ENCODE measurements at places on chromosomes 11 and 22. TPM values are rescaled to one million over a fixed set of nuclear protein-coding genes. Genes with fewer than 3 reads are reported as not detected.

- no peak overlapping the region for H3K27ac ChIP-seq
- DNase-seq: no peak
- no peaks in the 10 kb centered on the region for H3K4me1 ChIP-seq
- no peak overlapping the region for H3K4me3 ChIP-seq
- no peaks in the 10 kb centered on the region for H3K27me3 ChIP-seq
Measured at GRCh38 chr11:111046291-111046690, 199.2 kb upstream of the POU2AF2 start.

APOL1 gene
- 30.1 TPM for total RNA-seq

BACE1-AS gene
- 6.8 TPM for total RNA-seq

- no peak for DNase-seq
- no peak overlapping the region for H3K4me3 ChIP-seq
- no peak overlapping the region for H3K27ac ChIP-seq
- no peaks in the 10 kb centered on the region for H3K36me3 ChIP-seq
- H3K4me1 ChIP-seq: peaks cover 10% of the 10 kb centered on the region
- H3K27me3 ChIP-seq: no peaks in the 10 kb centered on the region
Measured at GRCh38 chr22:32721328-32722180, 80.0 kb upstream of the TIMP3 start.

SMTNL1 gene
- total RNA-seq: not detected

GNB1L gene
- 7.9 TPM for total RNA-seq

MS4A5 gene
- total RNA-seq: not detected

C1QTNF5 gene
- 95.8 TPM for total RNA-seq

GRCh38 chr22:19970479-19971275, 29.1 kb upstream of the TXNRD2 start:
- no peaks in the 10 kb centered on the region for H3K4me1 ChIP-seq
- no peak overlapping the region for H3K4me3 ChIP-seq
- no peaks in the 10 kb centered on the region for H3K27me3 ChIP-seq
- peaks cover 86% of the 10 kb centered on the region for H3K36me3 ChIP-seq
- no peak for DNase-seq

DNA sequence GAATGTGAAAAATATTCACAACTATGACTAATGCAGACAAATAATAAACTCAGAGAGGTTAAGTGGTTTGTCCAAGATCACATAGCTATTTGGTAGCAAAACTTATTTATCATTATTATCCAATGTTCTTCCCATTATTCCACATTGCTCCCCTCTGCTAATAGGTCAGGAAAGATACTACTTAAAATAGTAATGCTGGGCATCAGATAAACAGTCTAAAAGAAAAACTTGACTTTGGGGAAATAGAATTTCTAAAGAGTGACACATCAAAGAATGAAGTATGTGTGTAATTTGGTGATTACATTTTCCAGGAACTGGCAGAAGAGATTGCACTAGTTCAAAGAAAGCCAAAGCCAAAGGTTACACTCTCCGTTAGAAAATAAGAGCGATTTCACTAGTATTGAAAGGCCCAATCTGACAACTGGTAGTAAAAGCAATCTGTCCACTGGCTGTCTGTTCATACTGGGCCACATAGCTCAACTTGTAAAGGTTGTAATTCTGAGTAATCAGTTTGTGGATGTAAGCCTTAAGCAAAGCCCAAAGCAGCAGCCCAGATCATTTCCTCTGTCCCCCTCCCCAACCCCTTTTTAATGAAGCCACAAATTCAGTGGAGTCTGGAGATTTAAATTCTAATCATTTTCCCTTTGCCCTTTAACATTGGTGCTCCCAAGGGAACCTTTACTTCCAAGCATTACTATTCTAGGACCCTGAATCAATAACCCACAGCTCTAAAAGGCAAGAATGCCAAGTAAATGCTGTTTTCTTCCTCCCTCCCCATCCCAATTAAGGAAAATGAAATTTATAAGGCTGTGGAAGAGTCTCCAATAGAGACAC, 283.5 kb downstream of the TTC28 start:
- no peaks in the 10 kb centered on the region for H3K4me1 ChIP-seq
- no peak overlapping the region for H3K4me3 ChIP-seq
- DNase-seq: no peak
- no peak overlapping the region for H3K27ac ChIP-seq
- H3K36me3 ChIP-seq: no peaks in the 10 kb centered on the region
- no peaks in the 10 kb centered on the region for H3K27me3 ChIP-seq

GRCh38 chr11:89490981-89491690, at the start of gene NOX4:
Gene NOX4 (minus strand): TSS chr11:89491375. CDS start chr11:89491246, 129 bp downstream.
- DNase-seq: peak; percentile 12
- H3K27me3 ChIP-seq: no peaks in the 10 kb centered on the region
- peaks cover 5% of the 10 kb centered on the region for H3K36me3 ChIP-seq
- H3K4me3 ChIP-seq: peak within 1 kb of the TSS; percentile 58
- peak within 1 kb of the TSS; percentile 92 for H3K27ac ChIP-seq

DNA sequence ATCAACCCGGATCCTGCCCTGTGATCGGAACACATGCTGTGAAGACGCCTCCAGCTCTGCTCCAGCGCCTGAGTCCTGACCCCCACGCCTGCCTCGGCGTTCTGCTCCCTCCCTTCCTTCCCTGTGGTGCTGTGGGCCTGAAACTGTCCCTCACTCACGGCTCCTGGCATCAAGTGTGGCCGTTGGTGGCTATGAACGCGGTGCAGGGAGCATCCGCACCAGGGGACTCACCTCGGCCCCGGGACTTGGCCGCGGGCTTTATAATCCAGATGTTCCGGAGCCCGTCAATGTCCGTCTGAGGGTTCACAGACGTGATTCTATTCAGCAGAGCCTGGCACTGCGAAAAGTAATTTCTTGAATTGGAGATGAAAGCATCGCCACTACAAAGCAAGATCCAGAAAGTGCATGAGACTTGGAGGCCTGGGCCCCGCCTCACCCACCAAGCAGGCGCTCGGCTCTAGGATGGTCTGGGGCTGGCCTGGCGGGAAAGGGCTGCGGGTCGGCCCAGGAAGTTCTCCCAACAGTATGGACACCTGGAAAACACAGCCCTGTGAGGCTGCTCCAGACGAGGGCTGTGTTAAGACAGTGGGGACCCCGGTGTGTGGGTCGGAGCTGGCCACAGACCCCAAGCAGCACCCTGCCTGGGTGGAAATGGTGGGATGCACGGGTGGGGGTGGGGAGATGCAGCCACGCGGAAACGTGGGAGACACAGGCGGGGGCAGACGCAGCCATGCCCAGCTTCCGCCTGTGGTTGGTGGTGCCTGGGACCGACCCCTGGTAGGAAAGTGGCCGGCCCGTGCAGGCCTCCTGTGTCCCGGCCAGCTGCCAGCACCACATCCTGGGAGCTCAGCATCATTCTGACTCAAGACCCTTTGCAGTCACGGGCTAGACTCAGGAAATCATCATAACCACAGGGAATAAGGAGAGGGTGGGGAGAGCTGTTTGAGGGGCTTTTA, 21.8 kb upstream of the IL17REL start:
- no peak overlapping the region for H3K27ac ChIP-seq
- no peaks in the 10 kb centered on the region for H3K36me3 ChIP-seq
- no peak for DNase-seq
- H3K4me3 ChIP-seq: no peak overlapping the region

- no peaks in the 10 kb centered on the region for H3K36me3 ChIP-seq
- H3K27ac ChIP-seq: no peak overlapping the region
- DNase-seq: peak; percentile 14
- H3K4me3 ChIP-seq: no peak overlapping the region
- H3K27me3 ChIP-seq: peaks cover 2% of the 10 kb centered on the region
Measured at GRCh38 chr22:37370306-37370979, 56.8 kb downstream of the ELFN2 start.

GRCh38 chr11:118939953-118940598, 14.3 kb upstream of the BCL9L start:
- H3K27ac ChIP-seq: no peak overlapping the region
- H3K4me1 ChIP-seq: no peaks in the 10 kb centered on the region
- no peaks in the 10 kb centered on the region for H3K36me3 ChIP-seq
- no peak overlapping the region for H3K4me3 ChIP-seq
- H3K27me3 ChIP-seq: no peaks in the 10 kb centered on the region

FAT3 gene
- total RNA-seq: 2.8 TPM

- no peaks in the 10 kb centered on the region for H3K36me3 ChIP-seq
- peak overlapping the region; percentile 71 for H3K27ac ChIP-seq
- DNase-seq: no peak
- H3K27me3 ChIP-seq: no peaks in the 10 kb centered on the region
- no peak overlapping the region for H3K4me3 ChIP-seq
- peaks cover 45% of the 10 kb centered on the region for H3K4me1 ChIP-seq
Measured at GRCh38 chr11:11588891-11589290, 32.9 kb downstream of the GALNT18 start.

- peaks cover 34% of the 10 kb centered on the region for H3K36me3 ChIP-seq
- H3K4me1 ChIP-seq: no peaks in the 10 kb centered on the region
- no peak overlapping the region for H3K4me3 ChIP-seq
Measured at GRCh38 chr11:118397448-118397847, 4.0 kb upstream of the ATP5MG start.

GRCh38 chr11:62851807-62852522, 12.6 kb upstream of the WDR74 start:
- H3K36me3 ChIP-seq: peaks cover 33% of the 10 kb centered on the region
- H3K27ac ChIP-seq: no peak overlapping the region

B4GALNT4 gene
- total RNA-seq: not detected

DNA sequence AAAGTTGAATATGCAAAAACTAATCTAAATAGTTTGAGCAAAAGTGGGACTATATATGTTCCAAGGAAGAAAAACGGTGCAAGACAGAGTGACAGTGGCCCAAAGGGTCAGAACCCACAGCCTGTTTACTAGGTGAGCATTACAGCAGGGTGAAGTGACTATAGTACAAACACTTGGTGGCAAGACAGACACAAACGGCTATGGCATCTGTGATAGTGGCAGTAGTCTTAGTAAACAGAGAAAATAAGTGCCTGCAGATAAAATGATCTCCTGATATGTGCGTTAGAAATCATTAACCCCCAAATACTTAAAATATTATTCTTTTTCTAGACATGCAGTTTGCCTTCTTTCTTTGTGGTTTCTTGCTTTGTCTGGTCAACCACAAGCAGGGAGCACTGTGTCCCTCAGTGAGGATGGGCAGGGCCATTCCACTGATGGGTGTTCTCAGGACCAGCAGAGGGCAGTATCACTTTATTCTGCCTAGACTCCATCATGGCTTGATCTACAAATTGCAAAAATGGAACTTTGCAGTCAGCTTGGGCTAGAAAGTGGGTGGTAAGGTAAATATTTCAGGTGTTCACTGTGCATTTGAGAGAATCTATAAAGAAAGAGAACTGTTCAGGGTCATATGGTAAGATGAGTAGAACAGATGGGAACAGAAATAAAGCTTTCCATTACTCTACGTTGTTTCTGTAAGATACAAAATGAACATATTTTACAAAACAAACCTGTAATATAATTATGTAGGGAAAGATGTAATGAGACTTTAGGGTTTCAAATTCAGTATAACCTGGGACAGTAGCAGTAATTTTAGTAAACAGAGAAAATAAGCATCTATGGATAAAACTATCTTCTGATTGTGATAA, 198.2 kb downstream of the SWAP70 start:
- peaks cover 5% of the 10 kb centered on the region for H3K36me3 ChIP-seq
- no peaks in the 10 kb centered on the region for H3K27me3 ChIP-seq
- DNase-seq: no peak
- H3K27ac ChIP-seq: no peak overlapping the region
- no peak overlapping the region for H3K4me3 ChIP-seq

GRCh38 chr11:129739339-129739738, 76.3 kb upstream of the TMEM45B start:
- DNase-seq: no peak
- H3K4me1 ChIP-seq: no peaks in the 10 kb centered on the region
- H3K27me3 ChIP-seq: no peaks in the 10 kb centered on the region
- H3K27ac ChIP-seq: no peak overlapping the region

GRCh38 chr11:119491753-119492510, 69.0 kb upstream of the THY1 start:
- no peaks in the 10 kb centered on the region for H3K36me3 ChIP-seq
- H3K27ac ChIP-seq: no peak overlapping the region
- H3K4me1 ChIP-seq: no peaks in the 10 kb centered on the region
- H3K4me3 ChIP-seq: no peak overlapping the region
- no peaks in the 10 kb centered on the region for H3K27me3 ChIP-seq

EFCAB6 gene
- 8.6 TPM for total RNA-seq

DNA sequence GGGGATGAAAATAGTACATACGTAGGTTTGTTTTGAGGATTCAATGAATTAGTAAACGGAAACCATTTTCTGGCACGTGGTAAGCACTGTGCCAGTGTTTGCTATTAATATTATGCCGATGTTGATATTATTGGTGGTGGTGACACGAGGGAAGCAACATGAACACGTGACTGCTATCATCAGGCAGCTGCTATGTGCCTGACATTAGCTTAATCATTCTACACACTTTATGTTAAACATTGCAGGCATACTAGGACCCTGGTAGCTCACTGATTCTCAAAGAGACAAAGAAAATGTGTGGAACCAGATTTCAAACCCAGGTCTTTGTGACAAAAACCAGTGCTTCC, 656 bp downstream of the SRRD start:
- H3K27me3 ChIP-seq: no peaks in the 10 kb centered on the region
- peaks cover 12% of the 10 kb centered on the region for H3K36me3 ChIP-seq
- no peak for DNase-seq
- peaks cover 6% of the 10 kb centered on the region for H3K4me1 ChIP-seq

FXYD6 gene
- 16.4 TPM for total RNA-seq

DNA sequence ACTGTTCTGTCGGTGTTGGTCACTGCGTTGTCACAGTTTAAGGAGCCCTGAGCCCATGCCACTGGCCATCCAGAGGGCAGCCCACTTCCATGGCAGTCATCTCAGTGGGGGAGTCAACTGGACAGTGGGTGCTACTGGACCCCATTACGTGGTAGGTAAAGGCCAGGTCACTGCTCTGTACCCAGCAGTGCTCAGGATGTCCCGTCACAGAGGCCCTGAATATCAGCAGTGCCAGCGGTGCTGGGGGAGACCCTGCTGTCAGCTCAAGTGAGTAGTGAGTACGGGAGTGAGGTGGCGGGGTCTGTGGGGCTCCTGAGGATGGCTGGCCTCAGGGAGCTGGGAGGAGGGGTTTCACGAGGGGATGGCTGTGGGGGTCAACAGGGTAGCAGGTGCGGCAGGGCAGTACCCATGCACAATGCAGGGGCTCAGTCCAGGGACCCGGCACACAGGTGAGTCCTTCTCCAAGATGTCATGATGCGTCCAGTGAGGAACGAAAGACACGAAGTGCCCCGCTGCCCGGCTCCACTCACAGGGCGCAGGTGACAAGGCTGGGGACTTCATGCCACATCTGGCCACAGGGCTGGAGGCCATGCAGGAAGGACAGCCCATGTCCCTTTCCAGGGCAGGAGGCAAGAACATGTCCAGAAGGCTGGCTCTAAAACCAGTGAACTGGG, 27.9 kb downstream of the CELSR1 start:
- no peaks in the 10 kb centered on the region for H3K36me3 ChIP-seq
- H3K4me1 ChIP-seq: no peaks in the 10 kb centered on the region
- no peak overlapping the region for H3K4me3 ChIP-seq
- H3K27ac ChIP-seq: no peak overlapping the region
- DNase-seq: no peak
- no peaks in the 10 kb centered on the region for H3K27me3 ChIP-seq

SYT13 gene
- total RNA-seq: not detected

EIF3D gene
- total RNA-seq: 212 TPM

DNA sequence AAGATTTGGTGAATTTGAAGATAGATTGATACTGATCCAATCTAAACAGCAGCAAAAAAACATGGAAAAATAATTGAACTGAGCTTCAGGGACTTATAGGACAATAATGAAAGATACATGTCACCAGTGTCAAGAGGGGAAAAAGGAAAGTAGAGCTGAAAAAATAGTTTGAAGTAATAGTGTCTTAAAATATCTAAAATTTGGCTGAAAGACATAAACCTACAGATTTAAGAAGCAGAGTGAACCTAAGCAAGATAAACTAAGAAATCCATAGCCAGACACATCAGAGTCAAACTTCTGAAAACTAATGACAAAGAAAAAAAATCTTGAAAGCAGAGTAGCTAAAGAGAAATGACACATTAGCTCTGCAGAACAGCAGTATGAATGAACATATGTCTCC, 67.7 kb downstream of the TRIM44 start:
- no peak for DNase-seq
- peaks cover 46% of the 10 kb centered on the region for H3K36me3 ChIP-seq
- no peak overlapping the region for H3K4me3 ChIP-seq
- H3K27ac ChIP-seq: no peak overlapping the region
- H3K27me3 ChIP-seq: no peaks in the 10 kb centered on the region
- no peaks in the 10 kb centered on the region for H3K4me1 ChIP-seq

Measured in ascending aorta (tissue), 2 donors.